Jurkat, Clone E6-1 (cell line): ENCODE measurements at places on chromosomes 12 and 14.
A peak's percentile ranks its signal among the peaks of the same experiment; 100 is the strongest.

- no peak for DNase-seq
These were observed 105.1 kb downstream of the ARF6 start for GRCh38 chr14:49997991-49998390.

- no peak for DNase-seq
These were observed 4.9 kb downstream of the GSTZ1 start for GRCh38 chr14:77325746-77326094.

DNA sequence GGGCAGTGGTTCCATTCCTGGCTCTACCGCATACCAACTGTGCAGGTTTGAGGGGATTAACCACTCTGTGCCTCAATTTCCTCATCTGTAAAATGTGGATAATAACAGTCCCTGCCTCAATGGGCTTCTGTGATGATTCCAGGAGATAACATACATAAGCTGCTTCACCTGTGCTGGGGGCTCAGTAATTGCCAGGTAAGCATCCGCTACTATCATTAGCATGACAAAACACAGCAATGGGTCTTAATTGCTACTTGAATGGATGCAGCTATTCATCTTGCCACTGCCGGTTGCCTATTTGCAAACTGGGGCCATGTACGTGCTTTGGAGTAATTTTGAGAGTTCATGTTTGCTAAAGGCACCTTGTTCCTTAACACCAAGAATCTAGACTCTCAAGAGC lies 132.6 kb downstream of the TMEM132D start:
- DNase-seq = no peak

DNA sequence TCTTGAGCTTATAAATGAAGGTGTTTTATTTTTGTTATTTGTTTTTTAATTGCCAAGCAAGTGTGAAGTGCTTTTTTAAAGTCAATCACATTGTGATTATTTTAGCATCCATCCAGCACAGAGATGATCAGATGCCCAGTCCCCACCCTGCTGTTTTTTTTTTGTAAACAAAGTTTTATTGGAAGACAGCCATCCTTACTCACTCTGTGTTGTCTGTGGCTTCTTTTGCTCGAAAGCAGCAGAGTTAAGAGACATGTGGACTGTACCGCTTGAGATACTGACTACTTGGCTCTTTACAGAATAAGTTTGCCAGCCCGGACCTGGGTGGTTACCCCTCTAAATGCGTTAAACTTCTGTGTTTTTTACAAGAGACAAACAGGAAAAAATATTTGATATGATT lies 30.9 kb upstream of the AMN start:
- DNase-seq = no peak

GRCh38 chr14:49940808-49941421 lies 48.0 kb downstream of the ARF6 start:
- DNase-seq = peak; percentile 55

- DNase-seq = no peak
These were observed 208.3 kb downstream of the GXYLT1 start for GRCh38 chr12:41936333-41936732.

- peak; percentile 82 for DNase-seq
These were observed 25.4 kb upstream of the EIF4B start for GRCh38 chr12:52980650-52981423.

DNA sequence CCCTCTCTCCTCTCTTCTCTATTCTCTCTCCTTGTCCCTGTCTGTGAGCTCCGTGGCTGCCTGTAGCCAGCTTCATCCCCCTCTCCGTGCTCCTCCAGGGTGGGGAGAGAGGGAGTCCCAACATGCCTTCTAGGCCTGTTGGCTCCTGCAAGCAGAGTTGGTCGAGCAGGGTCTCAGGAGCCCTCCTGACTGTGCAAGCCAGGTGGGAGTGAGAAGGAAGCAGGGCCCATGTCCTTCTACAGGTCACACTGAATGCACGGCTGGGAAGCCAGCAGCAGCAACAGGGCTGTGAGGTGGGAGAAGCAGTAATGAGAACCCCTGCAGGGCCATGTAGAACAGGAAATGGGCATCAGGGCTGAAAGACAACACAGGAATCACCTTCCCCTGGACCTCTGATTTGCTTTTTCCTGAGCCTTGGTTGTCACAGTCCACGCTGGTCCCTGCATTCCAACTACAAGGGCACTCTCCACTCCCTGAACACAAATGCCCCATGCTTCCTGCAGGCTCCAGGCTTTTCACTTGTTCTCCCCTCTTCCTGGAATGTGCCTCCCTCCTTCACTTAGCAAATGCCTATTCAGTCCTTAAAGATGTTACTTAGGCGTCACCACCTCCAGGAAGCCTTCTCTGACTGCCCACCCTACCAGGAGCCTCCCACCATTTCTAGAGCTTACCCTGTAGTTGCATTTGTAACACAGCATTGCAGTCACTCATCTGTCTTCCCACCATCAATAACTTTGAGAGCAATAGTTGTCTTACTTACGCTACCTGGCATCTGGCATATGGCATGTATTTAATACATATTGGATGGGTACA lies 51.2 kb downstream of the TSPAN11 start:
- no peak for DNase-seq

DNA sequence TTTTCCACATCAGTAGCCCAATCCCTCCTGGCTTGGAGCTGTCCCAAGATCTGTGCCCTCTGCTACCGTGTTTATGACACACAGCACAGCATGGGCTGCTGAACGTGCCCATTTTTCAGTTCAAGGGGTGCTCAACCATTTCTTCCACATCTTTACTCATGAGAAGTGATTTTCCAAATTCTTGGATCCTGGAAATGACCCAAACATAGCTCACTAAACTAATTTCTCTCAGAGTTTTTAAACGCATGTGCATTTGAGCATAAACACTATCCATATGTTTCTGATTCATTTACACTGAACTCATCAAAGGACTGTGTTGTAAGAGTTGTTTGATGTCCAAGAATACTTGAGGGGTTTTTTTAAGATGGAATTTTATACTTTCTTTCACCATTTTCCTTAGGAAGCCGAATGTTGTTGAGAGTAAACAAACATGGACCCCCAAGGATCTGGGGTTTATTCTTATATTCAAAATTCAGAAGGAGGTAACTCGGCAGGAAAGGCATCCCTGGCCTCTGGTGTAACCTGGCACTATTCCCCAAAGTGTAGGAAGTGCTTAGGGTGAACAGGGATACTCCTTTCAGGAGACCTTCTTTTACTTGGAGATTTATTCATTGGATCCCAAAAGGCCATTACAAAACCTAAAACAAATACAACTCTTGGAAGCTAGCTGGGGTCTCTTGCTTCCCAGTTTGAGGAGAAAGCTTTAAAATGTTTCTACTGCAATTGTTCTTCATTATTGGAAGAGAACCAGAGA lies 215.0 kb downstream of the BMP4 start:
- DNase-seq = no peak

DNA sequence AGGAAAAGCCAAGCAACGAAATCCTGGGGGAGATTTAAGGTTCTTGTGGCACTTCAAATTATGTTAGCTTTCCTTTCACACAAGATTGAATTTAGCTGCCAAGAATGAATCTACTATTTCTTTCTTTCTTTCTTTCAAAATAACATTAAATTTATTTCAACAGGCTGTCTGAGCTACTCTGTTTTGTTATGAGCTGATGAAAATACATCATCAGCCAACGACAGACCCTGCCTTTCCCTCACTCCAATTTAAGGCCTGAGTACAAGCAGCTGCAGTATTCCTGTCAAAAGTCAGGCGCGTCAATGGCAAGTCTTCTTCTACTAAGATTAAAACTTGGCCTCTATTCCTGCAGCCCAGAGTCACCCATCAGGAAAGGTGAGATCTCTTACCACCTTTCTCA lies 347.7 kb upstream of the FLRT2 start:
- DNase-seq = no peak

DNA sequence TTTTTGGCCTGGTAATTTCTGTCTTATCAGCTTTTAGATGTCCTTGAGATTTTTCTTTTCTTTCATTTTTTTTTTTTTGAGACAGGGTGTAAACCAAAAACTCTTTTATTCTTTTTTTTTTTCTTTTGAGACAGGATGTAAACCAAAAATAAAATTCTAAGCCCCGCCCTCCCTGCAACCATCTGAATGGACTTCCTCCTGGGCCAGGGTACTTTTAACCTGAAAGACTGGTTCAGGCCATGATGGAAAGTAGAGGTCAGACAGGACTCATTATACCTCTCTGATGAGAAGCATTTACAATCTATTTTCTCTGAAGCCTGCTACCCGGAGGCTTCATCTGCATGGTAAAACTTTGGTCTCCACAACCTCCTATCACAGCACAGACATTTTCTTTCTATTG lies 33.5 kb upstream of the TCL1B start:
- no peak for DNase-seq

GRCh38 chr14:64696355-64696857 lies 7.8 kb upstream of the PLEKHG3 start:
- DNase-seq = peak; percentile 60

DNA sequence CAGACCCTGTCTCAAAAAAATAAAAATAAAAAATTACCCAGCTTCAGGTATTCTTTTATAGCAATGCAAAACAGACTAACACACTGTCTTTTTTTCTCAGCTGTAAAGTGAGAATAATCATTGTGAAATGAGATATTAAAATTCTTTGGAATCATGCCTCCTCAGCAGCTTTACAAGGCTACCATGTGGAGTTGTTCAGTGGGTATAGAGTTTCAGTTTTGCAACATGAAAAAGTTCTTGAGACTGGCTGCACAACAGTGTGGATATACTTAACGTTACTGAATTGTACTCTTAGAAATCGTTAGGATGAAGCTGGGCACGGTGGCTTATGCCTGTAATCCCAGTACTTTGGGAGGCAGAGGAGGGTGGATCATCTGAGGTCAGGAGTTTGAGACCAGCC lies 15.7 kb upstream of the MAPKAPK5 start:
- DNase-seq = no peak

DNA sequence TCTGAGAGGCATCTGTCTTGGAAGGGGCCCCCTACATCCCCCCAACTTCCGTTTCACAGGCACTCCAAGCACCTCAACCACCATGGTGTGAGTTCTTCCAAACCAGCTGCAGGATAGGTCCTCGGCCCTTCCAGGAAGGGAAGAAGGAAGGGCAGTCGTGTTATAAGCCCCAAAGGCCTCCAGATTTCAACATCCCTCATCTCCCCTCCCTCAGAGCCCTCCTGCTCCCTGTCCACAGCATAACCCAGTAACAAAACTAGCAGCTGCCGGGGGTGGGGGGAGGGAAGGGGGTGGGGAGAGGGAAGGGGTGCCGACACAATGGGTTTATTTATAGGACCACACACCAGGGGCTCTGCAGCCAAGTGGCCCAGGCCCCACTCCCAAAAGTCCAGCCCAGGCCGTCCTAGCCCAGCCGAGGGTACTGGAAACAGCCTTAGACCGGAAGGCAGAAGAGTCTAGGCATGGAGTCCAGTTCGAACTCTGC lies 18.3 kb downstream of the NCKAP5L start:
- DNase-seq = no peak

GRCh38 chr14:77131871-77132486 lies 9.6 kb downstream of the ZDHHC22 start:
- no peak for DNase-seq

- DNase-seq = no peak
These were observed 3.8 kb upstream of the NUMB start for GRCh38 chr14:73462048-73462715.

DNA sequence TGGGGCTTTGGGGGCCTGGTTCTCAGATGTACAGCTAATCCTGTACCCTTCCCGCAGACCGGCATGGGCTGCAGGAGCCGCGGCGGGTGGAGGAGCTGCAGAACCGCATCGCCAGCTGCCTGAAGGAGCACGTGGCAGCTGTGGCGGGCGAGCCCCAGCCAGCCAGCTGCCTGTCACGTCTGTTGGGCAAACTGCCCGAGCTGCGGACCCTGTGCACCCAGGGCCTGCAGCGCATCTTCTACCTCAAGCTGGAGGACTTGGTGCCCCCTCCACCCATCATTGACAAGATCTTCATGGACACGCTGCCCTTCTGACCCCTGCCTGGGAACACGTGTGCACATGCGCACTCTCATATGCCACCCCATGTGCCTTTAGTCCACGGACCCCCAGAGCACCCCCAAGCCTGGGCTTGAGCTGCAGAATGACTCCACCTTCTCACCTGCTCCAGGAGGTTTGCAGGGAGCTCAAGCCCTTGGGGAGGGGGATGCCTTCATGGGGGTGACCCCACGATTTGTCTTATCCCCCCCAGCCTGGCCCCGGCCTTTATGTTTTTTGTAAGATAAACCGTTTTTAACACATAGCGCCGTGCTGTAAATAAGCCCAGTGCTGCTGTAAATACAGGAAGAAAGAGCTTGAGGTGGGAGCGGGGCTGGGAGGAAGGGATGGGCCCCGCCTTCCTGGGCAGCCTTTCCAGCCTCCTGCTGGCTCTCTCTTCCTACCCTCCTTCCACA lies 7.6 kb downstream of the NR4A1 start:
- no peak for DNase-seq

DNA sequence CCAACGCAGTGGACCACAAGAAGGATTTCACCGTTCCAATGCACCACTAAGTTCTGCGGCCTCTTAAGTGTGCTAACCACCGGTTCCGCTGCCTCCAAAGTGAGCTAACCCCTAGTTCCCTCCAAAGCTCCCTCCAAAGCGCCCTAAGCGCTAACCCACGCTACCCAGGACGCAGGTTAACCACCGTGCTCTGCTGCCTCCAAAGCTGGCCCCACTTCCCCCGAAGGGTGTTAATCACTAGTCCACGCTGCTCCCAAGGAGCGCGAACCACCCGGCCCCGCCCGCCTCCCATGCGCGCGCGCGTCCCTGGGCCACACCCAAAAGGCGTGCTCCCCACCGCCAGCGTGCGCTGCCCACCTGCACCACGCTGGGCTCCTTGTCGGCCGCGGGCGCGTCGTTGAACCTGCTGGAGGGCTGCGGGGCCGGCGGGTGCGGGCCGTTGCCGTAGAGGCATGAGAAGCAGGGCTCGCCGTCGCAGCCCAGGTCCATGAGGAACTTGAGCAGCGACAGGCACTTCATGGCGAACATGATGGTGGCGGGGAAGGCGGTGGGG lies 11.7 kb downstream of the FAM181A start:
- no peak for DNase-seq

- no peak for DNase-seq
These were observed 756.5 kb upstream of the TBX3 start for GRCh38 chr12:115440438-115440837.

GRCh38 chr14:22464422-22465142 lies 124.4 kb downstream of the DAD1 start:
- DNase-seq = no peak

- DNase-seq = no peak
These were observed 6.4 kb downstream of the BCL11B start for GRCh38 chr14:99265571-99265970.

DNA sequence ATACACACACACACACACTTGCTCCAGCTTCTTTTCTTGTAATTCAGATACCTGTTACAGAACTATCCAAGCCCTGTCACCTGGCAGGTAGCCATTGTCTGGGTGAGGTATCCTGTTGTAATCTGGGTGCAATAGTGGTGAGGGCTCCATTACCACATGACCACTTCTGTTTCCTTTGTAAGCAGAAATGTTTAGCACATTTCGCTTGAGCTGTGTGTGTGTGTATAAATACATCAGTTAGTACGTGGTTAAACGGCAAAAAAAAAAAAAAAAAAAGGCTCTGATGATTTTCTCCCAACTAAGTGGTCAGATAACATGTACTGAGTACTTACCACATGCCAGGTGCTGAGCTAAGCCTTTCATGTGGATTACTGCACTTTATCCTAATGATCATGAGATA lies 129.3 kb upstream of the SSTR1 start:
- peak; percentile 39 for DNase-seq
